ENCODE measurements at places on chromosomes 6 and 20.
A peak's percentile ranks its signal among the peaks of the same experiment; 100 is the strongest.

GRCh38 chr20:47857569-47858464 is 72.5 kb upstream of the SULF2 start:
- DNase-seq: peak; percentile 36

GRCh38 chr6:158024566-158025297 is 43.1 kb downstream of the SYNJ2 start:
- DNase-seq: no peak

DNA sequence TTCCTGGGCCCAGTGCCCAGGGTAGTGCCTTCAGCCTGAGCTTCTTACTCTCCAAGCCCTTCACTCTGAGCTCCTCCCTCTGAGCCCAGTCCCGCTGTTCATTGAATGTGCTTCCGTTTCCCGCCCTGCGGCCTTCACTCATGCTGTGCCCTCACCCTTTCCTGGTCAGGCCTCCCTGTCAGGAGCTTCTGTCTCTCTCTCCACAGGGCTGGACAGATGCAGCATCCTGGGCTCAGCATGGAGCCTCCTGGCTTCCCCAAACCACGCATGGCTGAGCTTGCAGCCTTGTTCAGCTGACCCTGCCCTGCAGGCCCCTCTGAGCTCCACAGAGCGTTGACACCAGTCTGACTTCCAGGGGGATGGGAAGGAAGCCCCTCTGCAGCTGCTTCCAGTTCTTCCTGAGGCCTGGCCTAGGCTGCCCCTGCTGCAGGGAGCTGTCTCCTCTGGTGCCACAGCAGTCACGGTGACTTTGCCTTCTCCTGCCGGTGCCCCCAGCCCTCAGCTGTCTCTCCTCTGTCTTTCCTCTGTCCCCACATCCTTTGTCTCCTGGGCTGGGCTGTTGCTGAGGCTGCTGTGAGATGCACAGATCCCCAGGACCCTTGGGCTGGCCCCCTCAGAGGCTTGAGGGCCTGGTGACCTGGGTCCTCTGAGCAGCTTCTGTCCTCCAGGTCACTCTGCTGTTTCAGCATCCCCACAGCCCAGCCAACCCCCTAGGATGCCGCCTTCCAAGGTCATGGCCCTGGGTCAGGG is 7.9 kb upstream of the MYT1 start:
- DNase-seq: no peak

DNA sequence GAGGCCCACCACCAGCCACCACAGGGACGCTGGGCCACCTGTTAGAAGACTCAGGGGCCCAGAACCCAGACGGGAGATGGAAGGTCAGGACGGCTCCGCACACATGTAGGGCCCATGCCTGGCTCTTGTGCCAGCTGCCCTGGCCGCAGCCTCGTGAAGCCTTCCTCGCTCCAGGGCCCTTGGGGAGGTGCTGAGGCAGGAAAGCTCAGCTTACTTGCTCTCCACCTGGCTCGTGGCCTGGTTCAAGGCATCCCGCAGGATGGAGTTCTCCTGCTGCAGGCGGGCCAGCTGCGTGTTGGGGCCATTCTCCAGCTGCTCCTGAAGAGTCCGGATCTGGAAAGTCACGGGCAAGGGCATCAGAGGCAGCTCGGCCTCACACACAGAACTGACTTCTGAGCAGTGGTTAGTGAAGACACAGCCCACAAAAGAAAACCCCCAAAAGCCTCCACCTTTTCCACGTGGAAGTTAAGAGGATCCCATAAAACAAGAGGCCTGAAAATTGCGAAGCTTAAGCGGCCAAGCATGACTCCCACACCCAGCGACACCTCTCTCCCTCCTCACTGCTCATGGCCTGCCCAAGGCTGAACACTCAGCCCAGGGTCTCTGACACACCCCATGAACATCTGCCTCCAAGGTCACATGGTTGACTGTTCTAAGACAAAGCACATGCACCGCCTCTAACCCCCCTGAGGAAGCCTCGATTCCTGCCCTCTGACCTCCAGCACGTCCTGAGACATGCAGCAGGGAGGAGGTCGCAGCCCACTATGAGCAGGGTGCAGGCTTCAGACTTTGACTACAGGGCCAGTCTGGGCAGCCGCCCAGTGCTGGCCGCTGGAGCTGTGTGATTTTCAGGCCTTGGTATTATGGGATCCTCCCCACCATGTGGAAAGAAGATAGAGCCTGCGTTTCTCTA is 46.5 kb downstream of the RRBP1 start:
- no peak for DNase-seq

DNA sequence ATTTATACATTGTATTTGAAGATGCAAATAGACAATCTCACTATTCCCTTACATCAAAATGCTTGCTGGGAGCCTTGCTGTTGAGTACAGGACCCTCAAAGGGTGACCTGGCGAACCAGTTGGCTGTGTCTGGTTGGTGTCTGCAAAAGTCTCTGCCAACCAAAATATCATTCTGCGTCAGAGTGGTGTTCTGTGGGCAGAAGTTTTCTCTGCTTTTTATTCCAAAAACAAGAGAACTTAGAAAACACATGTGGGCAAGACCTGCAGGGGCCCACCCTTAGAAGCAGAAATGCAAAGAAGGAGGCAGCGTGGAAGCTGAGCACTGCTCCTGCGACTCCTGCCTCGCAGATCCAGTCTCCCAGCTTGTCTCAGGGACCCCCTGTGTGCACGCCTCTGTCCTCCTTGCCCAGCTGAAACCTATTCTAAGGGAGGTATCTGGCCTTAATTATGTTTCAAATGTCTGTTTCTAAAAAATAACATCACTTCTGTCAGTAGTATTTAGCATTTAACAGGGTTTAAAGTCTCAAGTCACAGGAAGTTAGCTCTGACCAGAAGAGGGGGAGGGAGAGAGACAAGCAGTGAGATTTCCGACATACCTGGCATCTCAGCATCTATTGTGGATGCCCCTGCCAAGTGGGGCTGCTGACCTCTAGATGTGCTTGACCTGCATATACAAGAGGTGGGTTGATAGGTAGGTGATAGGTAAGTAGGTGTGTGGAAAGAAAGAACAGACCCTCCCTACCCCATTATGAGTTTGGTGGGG is 101.3 kb downstream of the SASH1 start:
- DNase-seq: no peak

DNA sequence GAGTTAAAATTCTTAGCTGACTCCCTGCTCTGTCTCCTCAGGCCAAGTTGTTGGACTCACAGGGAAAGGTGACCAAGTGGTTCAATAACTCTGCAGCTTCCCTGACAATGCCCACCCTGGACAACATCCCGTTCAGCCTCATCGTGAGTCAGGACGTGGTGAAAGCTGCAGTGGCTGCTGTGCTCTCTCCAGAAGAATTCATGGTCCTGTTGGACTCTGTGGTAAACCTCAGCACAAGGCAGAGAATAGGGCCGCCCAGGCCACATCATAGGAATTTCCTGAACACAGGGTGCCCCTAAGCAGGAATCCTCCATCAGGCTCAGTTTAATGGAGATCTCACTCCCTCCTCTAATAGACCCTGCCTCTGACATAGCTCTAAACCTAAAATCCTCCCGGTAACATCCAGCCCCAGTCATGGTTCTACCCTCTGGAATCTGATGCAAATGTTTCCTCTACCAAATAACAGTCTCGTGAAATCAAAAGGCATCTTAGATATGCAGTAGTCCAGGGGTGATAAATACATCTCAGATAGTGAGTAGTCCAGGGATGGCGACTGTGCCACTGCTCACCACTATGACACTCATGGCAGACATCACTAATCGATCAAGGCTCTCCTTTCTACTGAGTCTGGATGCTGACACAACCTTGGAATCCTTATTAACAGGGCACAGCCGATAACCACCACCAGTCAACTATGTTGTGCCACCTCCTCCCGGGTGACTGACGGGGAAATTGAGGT is 18.3 kb downstream of the BPIFB1 start:
- no peak for DNase-seq

DNA sequence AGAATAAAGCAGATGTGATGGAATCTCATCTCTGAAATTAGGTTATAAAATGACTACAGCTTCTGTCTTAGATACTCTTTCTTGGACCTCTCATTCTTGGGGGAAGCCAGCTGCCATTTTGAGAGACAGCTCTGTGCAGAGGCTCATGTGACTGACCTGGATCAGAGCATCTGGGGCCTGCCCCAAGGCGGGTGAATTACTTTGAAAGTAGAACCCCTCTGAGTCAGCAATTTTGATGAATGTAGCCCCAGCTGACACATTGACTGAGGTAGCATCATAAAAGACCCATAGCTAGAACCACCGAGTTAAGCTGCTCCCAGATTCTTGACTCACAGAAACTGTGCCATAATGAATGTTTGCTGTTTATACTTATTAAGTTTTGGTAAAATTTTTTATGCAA is 124.5 kb downstream of the THEMIS start:
- no peak for DNase-seq

DNA sequence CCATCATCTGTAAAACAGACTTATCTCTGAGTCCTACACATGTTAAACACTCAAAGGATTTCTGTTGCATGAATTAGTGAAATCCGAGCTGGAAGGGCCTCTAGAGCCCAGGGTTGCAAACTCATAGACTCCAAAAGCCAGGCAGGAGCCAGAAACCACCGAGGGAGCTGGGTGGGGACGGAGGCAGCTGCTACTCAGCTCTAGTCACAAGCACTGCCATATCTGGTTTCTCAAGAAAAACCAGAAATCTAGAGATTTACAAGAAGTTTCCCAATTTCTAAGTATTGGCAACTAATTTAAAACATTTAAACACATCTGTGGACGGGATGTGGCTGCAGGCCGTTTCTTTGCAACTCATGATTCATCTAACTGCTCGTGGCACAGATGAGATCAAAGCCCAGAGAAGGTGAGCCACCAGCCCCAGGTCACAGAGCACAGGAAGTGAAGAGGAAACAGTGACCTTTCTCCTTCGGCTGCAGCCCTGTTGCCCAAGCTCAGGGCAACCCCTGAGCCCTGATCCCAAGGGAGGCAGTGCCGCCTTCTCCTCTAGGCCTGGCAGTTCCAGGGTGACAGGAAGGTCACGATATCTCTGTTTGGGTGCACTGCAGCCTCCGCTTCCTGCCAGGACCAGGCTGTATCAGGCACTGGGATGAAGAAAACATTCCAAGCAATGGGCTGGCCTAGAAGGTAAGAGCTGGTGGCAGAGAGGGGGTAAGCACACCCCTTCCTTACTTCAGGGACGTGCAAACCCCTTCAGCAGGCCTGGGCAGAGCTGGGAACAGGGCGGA is 26.4 kb upstream of the PTGIS start:
- no peak for DNase-seq

DNA sequence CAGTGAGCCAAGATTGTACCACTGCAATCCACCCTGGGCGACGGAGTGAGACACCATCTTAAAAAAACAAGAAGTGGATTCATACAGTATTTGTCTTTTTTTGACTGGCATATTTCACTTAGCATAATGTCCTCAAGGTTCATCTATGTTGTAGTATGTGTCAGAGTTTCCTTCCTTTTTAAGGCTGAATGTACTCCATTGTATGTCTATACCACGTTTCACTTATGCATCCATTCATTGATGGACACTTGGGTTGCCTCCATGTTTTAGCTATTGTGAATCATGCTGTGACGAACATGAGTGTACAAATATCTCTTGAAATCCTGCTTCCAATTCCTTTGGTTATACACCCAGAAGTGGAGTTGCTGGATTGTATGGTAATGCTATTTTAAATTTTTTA is 28.9 kb upstream of the FAM83D start:
- DNase-seq: no peak

DNA sequence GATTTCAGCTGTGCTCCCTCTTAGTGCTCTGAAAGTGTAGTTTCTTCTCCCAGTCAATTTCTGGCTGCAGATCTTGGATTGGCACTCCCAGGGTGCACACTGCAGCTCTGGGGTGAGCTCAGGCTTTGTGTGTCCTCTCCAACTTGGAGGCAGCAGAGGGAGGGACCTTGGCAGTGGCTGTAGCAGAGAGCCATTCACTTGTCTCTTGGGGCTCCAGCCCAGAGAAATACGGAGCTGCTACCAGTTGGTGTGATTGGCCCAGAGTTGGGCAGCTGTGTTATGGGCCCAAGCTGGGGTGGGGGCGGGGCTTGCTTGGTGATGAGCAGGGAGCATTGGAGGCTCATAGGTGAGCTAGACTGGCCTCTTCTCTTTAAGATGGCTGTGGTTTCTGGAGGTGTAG is 65.9 kb downstream of the KLHL32 start:
- peak; percentile 73 for DNase-seq

GRCh38 chr20:50510706-50511542 is 741 bp downstream of the PTPN1 start:
- DNase-seq: no peak

- DNase-seq: no peak
Measured at GRCh38 chr20:63814891-63815614, 16.0 kb downstream of the ZBTB46 start.

GRCh38 chr6:117482240-117483003 is at the start of gene DCBLD1:
TSS of gene DCBLD1 (plus strand) at chr6:117482674. CDS start at chr6:117482782, 108 bp downstream.
- DNase-seq: peak; percentile 46

- no peak for DNase-seq
Measured at GRCh38 chr20:5550733-5551529, 199.3 kb upstream of the SHLD1 start.

DNA sequence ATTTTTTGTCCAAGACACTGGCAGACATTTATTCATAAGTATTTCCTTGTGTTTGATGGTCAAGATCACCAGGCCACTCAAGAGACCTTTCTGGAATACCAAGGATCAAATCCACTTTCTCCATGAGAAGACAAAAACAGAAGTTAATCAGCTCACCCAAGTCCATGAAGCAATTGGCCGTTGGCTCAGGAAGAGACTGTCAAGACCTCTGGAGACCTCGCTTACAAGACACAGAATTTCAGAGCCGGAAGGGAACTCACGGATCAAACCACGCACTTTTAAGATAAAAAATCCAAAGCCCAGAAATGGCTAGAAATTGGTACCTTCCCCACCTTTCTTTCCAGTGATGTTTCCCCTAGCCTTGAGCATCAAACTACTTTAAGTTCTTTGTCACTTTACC is 3.3 kb downstream of the TRERF1 start:
- DNase-seq: no peak

DNA sequence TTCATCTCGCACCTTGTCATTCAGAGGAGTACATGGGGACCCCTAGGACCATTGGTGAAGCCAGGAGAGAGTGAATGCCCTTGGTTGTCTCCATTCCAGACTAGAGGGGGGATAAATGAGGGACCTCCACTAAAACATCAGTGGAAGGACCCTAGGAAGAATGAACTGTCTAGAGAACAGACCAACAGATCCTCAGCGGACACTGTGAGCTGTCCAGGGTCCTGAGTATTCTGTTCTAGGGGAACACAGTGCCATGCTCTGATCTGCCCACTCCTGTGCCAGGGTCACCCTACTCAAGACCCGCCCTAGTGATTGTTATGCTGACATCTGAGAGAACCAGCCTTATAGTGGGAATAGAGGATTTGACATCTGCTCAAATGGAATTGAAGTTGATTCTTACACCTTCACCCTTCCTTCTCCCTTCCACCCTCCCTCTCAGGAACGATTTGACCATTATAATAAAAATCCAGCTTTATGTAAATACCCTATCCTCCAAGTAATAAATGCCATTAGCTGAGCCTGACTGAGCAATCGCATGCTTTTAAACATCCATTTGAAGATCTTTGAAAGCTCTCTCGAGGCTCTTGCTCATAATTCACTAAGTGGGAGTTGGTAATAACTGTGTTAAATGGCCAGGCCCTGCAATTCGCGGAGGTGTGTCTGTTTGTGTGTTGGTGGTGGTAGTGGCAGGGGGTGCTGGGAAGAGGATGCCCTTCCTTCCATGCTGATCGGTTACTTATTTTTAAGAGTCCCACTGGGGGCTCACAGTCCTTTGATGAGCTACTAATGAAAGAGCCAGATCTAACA is 43.6 kb upstream of the SLC32A1 start:
- DNase-seq: no peak

GRCh38 chr6:169142538-169142844 is 111.2 kb downstream of the THBS2 start:
- no peak for DNase-seq
